Thoracic aorta endothelial cell (primary cell): ENCODE measurements at places on chromosomes 12 and 14. TPM values are rescaled to one million over a fixed set of nuclear protein-coding genes. Genes with fewer than 3 reads are reported as not detected.

OR6C75 gene
- total RNA-seq: not detected in 2 replicates

MDGA2 gene
- total RNA-seq: not detected in 2 replicates

MGAT4C gene
- total RNA-seq: under 0.01 TPM in 1 of 2 replicates, not detected in the other

SLCO1A2 gene
- under 0.01 TPM in 1 of 2 replicates, not detected in the other for total RNA-seq

RNASE7 gene
- not detected in 2 replicates for total RNA-seq

DENND5B gene
- total RNA-seq: 15.2 and 19.4 TPM in 2 replicates

NAV3 gene
- 62.1 and 62.6 TPM in 2 replicates for total RNA-seq

LRRC9 gene
- total RNA-seq: not detected in 2 replicates

PRKAB1 gene
- 11.3 and 12.8 TPM in 2 replicates for total RNA-seq

AMIGO2 gene
- 5.3 and 13.6 TPM in 2 replicates for total RNA-seq
